ENCODE measurements at places on chromosomes 12 and 14. TPM values are rescaled to one million over a fixed set of nuclear protein-coding genes. Genes with fewer than 3 reads are reported as not detected.
A peak's percentile ranks its signal among the peaks of the same experiment; 100 is the strongest.

DNA sequence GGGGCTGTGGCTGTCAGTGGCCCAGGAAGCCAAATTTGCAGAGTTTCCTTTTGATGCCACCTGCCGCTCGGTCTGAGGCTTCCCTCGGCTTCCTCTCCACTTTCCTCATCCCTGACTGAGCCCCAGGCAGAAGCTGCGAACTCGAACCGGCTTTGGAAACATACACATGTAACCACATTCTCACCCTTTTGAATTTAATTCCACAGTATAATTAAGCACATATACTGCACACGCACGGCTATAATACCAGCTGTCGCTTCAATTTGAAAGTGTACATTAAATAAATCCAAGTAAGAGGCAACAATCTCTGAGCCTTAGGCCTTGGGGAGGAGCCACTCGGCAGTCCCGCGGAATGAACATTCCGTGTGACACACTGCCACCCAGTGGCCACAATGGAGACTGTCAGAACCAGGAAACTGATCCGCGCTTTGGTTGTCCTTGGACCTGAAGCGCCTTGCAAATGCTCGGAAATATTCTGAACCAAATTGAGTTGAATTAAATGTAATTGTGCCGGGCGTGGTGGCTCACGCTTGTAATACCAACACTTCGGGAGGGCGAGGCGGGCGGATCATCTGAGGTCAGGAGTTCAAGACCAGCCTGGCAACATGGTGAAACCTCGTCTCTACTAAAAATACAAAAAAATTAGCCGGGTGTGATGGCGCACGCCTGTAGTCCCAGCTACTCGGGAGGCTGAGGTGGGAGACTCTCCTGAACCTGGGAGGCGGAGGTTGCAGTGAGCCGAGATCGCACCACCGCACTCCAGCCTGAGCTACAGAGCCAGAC, 117.9 kb upstream of the TMPO start:
- H3K27ac ChIP-seq: peak overlapping the region; percentile 61
- peak; percentile 88 for DNase-seq
- H3K4me1 ChIP-seq: peaks cover 32% of the 10 kb centered on the region
- H3K36me3 ChIP-seq: no peaks in the 10 kb centered on the region
- no peaks in the 10 kb centered on the region for H3K27me3 ChIP-seq
- H3K4me3 ChIP-seq: peak overlapping the region; percentile 67

DNA sequence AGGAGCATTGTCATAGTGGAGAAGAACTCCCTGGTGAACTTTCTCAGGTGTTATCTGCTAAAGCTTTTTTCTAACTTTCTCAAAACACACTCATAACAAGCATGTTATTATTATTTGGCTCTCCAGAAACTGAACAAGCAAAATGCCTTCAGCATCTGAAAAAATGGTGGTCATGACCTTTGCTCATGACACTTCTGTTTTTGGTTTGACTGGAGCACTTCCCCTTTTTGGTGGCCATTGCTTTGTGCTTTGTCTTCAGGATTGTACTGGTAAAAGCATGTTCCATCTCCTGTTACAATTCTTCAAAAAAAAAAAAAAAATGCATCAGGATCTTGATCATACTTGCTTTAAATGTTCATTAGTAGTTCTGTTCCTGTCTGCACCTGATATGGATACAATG, 1241.6 kb upstream of the USP15 start:
- no peak overlapping the region for H3K27ac ChIP-seq
- H3K4me1 ChIP-seq: no peaks in the 10 kb centered on the region
- no peaks in the 10 kb centered on the region for H3K27me3 ChIP-seq
- no peaks in the 10 kb centered on the region for H3K36me3 ChIP-seq
- no peak overlapping the region for H3K4me3 ChIP-seq

DNA sequence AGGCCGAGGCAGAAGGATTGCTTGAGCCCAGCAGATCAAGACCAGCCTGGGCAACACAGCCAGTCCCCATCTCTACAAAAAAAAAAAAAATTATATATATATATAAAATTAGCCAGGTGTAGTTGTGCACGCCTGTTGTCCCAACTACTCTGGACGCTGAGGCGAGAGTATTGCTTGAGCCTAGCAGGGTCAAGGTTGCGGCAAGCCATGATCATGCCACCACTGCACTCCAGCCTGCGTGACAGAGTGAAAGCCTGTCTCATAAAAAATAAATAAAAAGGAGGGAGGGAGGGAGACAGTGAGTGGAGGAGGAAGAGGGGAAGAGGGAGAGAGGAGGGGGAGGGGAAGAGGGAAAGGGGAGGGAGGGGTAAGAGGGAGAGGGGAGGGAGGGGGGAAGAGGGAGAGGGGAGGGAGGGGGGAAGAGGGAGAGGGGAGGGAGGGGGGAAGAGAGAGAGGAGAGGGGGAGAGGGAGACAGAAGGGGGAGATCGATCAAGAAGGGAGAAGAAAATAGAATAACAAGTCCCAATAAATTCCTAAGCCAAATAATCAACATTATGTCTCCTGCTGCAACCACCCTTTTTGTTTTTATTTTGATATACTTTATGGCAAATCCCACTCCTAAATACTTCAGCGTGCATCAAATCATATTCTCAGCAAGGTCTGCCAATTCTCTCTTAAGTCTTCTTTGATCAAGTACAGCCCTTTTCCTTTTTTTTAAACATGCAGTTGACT, 163.9 kb downstream of the MED13L start:
- H3K4me1 ChIP-seq: peaks cover 38% of the 10 kb centered on the region
- no peaks in the 10 kb centered on the region for H3K27me3 ChIP-seq
- H3K4me3 ChIP-seq: no peak overlapping the region
- no peak overlapping the region for H3K27ac ChIP-seq
- peaks cover 11% of the 10 kb centered on the region for H3K36me3 ChIP-seq
- DNase-seq: no peak

Gene RASSF3
- total RNA-seq: 41.6 TPM

- H3K4me1 ChIP-seq: peaks cover 3% of the 10 kb centered on the region
- no peaks in the 10 kb centered on the region for H3K36me3 ChIP-seq
- H3K27ac ChIP-seq: no peak overlapping the region
Observed at GRCh38 chr14:92861856-92862745, 60.8 kb upstream of the CHGA start.

DNA sequence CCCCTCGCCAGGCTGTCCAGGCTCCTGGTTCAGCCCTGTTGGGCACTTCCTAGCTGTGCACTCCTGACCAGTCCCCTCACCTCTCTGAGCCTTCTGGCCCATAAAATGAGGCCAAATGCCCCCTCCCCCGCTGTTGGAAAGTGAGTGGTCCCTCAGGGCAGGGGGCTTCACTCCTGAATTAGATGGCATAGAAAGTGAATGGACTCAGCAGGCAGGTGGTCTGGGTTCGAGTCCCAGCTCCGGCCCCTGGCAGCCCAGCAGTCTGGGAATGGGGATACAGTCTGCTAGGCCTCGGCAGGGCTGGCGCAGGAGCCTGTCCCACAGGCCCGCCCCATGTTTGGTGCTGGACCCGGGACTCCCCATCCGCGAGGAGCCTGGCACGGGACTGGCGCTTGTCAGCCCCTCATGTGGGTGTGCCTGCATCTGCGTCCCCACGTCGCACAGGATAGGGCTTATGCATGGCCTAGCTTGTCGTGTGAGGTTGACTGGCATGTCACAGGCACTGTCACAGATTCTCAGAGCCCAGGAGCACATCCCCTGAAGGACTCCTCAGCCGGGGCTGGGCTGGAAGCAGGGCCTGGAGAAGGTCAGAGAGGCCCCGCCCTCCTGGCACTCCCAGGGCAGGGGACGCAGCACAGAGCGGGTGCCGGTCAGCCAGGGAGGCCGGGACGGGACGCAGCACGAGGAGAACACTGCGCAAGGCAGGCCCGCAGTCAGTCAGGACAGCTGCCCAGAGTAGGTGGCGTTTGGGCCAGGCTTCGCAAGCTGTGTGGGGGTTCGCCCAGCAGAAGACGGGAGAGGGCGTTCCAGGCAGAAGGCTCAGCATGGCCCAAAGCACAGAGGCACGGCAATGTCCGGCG, 40.5 kb downstream of the DIO3 start:
- peaks cover 20% of the 10 kb centered on the region for H3K4me1 ChIP-seq
- no peak overlapping the region for H3K27ac ChIP-seq
- no peak for DNase-seq
- H3K36me3 ChIP-seq: no peaks in the 10 kb centered on the region
- peaks cover 9% of the 10 kb centered on the region for H3K27me3 ChIP-seq

GRCh38 chr12:55073043-55074022, 52.9 kb upstream of the OR9K2 start:
- H3K36me3 ChIP-seq: no peaks in the 10 kb centered on the region
- H3K27ac ChIP-seq: no peak overlapping the region
- H3K4me3 ChIP-seq: no peak overlapping the region
- peaks cover 20% of the 10 kb centered on the region for H3K27me3 ChIP-seq
- H3K4me1 ChIP-seq: peaks cover 4% of the 10 kb centered on the region

DNA sequence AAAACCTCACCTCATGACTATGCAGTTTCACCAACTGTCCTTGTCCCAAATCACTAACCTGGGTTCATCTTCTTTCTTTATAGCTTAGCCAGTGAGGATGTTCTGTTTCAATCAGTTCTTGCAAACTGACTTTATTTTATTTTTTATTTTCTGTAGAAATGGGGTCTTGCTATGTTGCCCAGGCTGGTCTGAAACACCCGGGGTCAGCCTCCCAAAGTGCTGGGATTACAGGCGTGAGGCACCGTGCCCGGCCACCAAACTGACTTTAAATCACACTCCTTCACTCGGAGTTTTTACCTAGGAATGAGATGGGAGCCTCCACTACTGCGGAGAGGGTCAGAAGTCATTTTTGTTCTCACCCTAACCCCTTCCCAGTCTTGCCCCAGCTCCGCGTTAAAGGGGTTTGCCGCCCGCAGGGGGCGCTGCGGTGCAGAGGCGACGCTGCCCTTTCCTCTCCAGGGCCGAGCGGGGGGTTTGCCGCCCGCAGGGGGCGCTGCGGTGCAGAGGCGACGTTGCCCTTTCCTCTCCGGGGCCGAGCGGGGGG, 7.0 kb upstream of the B4GALNT3 start:
- H3K36me3 ChIP-seq: no peaks in the 10 kb centered on the region
- H3K27me3 ChIP-seq: peaks cover 9% of the 10 kb centered on the region
- H3K27ac ChIP-seq: no peak overlapping the region
- no peak overlapping the region for H3K4me3 ChIP-seq
- H3K4me1 ChIP-seq: peaks cover 3% of the 10 kb centered on the region

DNA sequence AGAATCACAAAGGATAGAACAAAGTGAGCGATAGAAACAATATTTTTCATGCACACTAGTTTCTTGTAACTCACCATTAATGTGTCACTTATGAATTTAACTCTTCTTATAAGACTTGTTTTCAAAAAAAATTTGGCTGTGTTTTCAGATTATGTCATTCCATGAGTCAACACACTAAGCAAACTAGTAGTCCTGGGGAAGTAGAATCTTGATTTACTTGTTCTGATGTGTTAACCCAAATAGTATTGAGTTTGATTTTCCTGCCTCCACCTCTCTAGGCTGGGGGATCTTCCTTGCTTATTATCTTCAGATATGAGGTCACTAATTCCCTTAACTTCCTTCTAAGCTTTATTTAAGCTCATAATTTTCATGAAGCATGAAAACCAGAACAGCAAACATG, 151.0 kb upstream of the SEL1L start:
- no peak overlapping the region for H3K27ac ChIP-seq
- no peak overlapping the region for H3K4me3 ChIP-seq
- no peaks in the 10 kb centered on the region for H3K4me1 ChIP-seq
- DNase-seq: no peak
- no peaks in the 10 kb centered on the region for H3K36me3 ChIP-seq

DNA sequence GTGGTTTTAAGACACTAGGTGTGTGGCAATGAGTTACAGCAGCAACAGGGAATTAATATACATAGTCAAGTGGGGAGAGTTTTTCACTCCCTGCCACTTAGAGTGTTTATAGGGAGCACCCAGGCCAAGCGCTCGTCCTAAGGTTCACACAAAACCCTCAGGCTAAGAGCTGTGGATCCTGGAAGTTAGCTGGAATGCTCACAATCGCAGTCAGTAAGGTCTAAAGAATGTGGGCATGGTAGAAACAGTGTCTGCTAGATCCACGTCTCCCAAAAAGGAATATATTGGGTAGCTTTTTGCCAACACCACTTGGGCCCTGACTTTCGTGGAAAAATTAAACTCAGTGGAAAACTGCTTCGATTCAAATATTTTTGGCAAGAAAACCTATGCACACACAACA, 36.6 kb downstream of the STAB2 start:
- H3K27me3 ChIP-seq: peaks cover 6% of the 10 kb centered on the region
- H3K27ac ChIP-seq: no peak overlapping the region
- no peak for DNase-seq
- H3K4me3 ChIP-seq: no peak overlapping the region

Gene TTC9
- total RNA-seq: 5.5 TPM

DNA sequence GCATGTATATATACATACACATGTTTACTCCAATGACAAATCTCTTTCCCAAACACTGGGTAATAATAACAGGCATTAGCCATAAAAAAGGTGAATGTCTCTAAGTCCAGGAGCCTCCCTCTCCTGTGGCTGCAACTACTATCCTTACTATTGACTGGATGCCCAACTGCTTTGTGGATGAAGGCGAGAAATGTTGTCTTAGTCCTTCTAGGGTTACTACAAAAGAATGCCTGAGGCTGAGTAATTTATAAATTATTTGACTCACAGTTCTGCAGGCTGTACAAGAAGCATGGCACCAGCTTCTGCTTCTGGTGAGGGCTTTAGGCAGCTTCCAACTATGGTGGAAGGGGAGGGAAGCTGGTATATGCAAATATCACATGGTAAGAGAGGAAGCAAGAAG, 366.0 kb upstream of the DDHD1 start:
- H3K4me3 ChIP-seq: no peak overlapping the region
- DNase-seq: no peak
- no peaks in the 10 kb centered on the region for H3K4me1 ChIP-seq

Gene C14orf132
- total RNA-seq: 1.6 TPM

DNA sequence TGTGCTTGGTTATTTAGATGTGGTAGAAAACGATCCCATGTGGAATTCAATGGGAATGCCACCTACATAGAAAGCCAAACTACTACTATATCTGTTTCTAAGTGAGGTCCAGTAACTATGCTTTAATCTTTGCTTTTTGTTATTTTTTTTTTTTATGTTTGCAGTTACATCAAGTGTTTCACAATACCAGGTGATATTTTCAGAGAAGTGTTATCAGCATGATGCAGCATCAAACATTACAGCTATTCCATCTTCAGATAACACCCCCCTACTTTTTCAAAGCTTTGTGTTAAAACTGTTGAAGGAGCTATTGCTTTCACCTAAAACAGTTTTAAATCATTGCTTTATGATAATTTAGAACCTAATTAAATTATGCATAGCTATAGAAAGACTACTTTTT, 163.8 kb upstream of the SLC16A7 start:
- H3K4me1 ChIP-seq: no peaks in the 10 kb centered on the region
- H3K27ac ChIP-seq: no peak overlapping the region
- H3K36me3 ChIP-seq: no peaks in the 10 kb centered on the region
- H3K27me3 ChIP-seq: no peaks in the 10 kb centered on the region
- no peak overlapping the region for H3K4me3 ChIP-seq

DNA sequence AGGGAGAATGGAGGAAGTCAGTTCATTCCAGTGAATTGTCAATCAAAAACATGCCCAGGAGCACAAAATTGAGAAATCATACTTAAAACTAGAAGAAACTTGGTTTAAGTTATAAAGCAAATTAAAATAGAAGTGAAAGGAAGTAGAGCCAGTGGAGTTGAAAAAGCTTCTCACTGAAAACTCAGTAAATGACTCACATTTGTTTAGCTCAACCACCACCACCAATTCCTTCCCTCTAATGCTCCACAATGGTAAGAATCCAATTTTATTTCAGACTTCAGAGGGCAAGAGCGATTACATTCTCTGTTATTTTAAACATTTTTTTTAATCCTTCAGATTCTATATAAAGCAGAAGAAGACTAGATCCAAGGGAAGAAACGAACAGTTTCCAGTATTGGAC, 19.4 kb downstream of the UTP20 start:
- no peaks in the 10 kb centered on the region for H3K4me1 ChIP-seq
- no peak overlapping the region for H3K4me3 ChIP-seq
- H3K27me3 ChIP-seq: no peaks in the 10 kb centered on the region
- DNase-seq: no peak
- H3K27ac ChIP-seq: no peak overlapping the region

Gene VPS37B
- 18.4 TPM for total RNA-seq

- H3K4me1 ChIP-seq: peaks cover 4% of the 10 kb centered on the region
- no peak for DNase-seq
- no peak overlapping the region for H3K27ac ChIP-seq
Observed at GRCh38 chr12:46892034-46892705, 66.4 kb upstream of the SLC38A4 start.

Measured in activated CD8-positive, alpha-beta T cell treated with anti-CD3 and anti-CD28 coated beads for 36 hours (primary cell).